ENCODE measurements at places on chromosomes 2 and 18. TPM values are rescaled to one million over a fixed set of nuclear protein-coding genes. Genes with fewer than 3 reads are reported as not detected.

ANKRD29 gene
- polyA plus RNA-seq, result 17.4 TPM

LHCGR gene
- polyA plus RNA-seq, result not detected

ALPP gene
- 0.18 TPM for polyA plus RNA-seq

RGPD5 gene
- 10.8 TPM for polyA plus RNA-seq

LRRTM1 gene
- not detected for polyA plus RNA-seq

All from A549 (cell line).